ENCODE measurements at places on chromosomes 7 and 10.
A peak's percentile ranks its signal among the peaks of the same experiment; 100 is the strongest.

DNA sequence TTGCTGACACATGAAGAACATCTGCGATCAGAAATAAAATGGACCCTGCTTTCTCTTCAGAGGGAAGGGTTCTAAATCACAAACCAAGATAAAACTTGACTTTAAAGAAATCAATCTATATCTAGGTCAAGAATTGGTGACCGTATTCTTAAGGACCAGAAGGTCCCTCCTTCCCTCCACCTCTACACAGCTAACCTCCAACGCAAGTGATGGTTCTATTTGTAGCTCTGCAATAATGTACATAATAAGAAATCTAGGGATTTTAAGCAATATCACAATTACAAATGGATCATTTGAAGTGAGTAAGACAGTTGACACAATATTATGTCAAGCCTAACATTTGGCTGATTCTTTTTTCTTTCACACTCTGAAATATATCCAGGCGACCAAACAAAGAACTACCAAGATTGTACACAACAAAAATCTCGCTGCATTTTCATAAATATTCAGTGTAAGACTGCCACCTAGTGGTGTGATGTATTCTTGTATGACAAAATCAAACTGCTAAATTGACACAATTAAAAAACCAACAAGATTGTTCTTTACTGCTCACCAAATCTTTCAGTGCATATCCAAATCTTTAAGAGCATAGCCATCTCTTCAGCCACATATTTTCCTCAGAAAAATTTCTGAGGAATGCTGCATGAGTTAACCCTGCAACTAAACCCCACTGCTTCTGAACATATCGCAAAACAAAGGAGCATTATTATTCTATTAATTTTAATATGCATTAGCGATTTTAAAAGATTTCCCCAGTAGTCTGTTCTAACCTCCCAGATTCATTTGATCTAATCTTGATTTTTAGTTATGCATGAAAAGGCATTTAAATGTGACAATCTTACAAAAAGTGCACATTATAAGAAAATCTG is 44.5 kb downstream of the ICA1 start:
- no peak for DNase-seq

GRCh38 chr10:22364407-22365140 is 19.3 kb downstream of the SPAG6 start:
- no peak for DNase-seq

DNA sequence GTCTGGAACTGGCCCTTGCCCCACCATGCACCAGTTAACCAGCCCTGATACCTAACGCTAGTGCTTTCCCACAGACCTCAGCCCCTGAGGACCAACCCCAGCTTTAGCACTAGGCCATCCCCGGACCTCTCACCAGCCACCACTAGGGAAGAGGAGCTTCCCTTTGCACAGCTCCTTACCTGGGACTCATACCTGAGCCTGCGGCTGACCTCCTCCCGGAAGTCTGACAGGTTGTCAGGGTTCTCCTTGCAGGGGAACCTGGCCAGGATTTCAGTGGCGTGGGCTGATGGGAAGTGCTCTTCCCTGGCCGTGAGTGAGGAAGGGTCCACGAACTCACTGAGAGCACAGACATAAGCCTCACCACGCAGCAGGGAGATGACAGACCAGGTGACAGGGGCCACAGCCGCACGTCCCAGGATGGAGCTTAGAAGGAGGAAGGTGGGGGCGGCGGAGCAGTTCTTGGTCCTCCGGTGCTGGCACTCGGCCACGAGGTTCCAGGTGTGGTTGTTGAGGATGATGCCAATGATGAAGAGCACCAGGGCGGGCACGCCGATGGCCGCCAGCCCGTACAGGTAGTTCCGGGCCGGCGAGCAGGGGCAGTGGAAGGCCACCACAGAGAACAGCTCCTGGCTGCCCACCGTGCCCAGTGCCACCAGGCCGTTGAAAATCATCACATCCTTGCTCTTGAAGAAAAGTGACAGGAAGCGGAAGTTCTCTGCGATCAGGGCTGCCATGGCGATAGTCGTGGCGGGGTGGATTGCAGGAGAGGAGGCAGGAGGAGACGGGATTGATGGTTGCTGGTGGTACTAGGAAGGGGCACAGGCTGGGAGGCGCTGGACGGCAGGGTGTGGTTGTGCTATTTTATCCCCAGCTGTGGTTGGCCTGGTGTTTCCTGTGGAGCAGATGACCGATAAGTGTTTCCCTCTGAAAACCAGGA is 2.7 kb downstream of the CALHM2 start:
- DNase-seq: no peak

GRCh38 chr10:75451831-75452230 is 20.4 kb downstream of the LRMDA start:
- no peak for DNase-seq

DNA sequence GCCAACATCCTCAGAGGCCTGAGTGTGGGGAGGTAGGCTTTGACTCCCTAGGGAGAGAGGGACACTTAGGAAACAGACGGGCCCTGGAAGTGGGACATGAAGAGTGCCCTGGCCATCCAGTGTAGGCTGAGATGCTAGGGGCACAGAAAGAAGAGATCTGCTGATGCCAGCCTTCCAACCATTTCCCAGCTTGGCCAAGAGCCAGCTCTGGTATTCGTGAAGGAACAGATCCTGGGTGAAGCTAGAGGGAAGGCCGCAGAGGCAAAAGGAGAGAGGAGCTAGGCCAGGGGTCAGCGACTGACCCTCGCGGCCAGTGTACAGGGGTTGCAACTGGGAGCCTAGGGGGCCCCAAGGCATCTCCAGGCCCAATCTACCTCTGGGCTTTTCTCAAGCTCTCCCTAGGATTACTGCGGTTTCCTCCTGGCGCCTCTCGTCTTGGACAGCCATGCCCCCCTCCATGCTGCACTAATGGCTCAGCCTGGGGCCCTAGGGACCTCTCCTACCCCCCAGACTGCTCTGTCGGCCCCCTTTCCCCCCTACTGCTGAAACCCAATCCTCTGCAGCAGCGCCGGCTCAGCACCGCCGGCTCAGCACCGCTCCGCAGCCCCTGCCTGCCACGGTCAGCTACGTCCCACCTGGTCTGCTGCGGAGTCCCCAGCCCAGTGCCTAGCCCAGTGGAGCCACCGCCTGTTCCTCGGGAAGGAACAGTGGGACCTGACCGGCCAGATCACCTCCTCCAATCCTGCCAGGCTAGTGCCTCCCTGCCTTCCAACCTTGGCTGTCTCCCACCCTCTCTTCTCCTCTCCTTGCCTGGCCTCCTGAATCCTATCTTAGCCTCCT is at the start of gene ASIC3:
Gene ASIC3, plus strand, starts transcription at position 556 of the 840 bp plus-strand sequence. CDS start 355 bp downstream, outside the sequence.
- DNase-seq: no peak

- DNase-seq: no peak
These were observed 560.8 kb downstream of the AUTS2 start for GRCh38 chr7:70159121-70159520.

- no peak for DNase-seq
These were observed 1.2 kb downstream of the PPP1R9A start for GRCh38 chr7:94908323-94909178.

DNA sequence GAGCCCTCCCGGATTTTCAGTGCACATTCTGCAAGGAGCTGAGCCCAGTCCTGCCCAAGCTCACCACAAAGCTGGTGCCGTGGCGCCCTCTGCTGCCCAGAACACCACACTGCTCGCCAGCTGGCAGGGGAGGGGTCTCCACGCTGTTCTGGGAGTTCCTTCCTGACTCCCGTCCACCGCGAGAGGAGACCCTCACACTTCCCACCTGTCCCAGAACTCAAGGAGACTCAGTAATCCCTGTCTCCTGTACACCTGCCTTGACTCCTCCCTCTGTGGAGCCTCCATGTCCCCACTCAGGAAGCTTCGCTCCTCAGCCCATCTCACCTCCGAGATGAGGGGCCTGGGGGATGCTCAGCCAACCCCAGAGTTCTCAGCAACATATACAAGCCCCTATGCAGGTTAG is 11.3 kb downstream of the C10orf105 start:
- peak; percentile 54 for DNase-seq

- no peak for DNase-seq
These were observed at the start of gene ATRNL1 for GRCh38 chr10:115093286-115093775. TSS of gene ATRNL1 (plus strand) at chr10:115093365. CDS start at chr10:115093751, 386 bp downstream.

GRCh38 chr7:17952387-17952786 is 12.1 kb upstream of the SNX13 start:
- DNase-seq: no peak

DNA sequence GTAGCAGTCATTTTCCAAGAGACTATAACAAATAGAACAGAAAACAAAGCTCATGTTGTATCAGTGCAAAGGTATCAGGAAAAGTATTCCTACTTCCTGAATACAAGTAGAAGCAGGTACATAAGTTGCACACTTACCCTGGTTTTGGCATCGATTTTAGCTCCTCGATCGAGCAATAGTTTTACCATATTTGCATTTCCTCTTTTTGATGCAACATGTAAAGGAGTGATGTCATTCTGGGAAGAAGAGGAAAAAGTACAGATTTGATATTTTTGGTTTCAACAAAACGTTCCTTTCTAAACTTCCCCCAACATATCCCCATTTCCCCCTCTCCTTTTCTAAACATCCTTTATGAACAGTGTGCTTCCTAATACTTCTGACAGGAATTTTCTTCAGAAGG is 155.1 kb downstream of the ANK3 start:
- DNase-seq: no peak
